Right lung (tissue), 10 donors: ENCODE measurements at places on chromosomes 3 and 15.

DNA sequence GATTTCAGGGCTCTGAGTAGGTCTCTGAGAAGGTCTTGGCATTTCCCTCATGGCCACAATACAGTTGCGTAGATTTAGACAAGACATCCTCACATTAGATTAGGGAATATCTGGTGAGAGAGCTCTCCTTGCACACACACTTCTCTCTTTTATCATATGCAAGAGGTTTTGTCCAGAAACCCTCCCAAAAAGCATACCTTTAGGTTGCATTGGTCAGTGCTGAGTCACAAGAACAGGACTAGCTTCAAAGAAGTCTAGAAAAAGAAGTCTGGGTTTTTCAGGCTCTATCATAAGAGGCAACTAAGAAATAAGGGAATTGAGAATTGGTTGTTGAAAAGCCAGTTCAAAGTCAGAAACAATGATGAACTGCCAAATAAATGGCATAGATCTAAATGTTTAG lies 40.1 kb upstream of the MITF start:
- no peak for DNase-seq

DNA sequence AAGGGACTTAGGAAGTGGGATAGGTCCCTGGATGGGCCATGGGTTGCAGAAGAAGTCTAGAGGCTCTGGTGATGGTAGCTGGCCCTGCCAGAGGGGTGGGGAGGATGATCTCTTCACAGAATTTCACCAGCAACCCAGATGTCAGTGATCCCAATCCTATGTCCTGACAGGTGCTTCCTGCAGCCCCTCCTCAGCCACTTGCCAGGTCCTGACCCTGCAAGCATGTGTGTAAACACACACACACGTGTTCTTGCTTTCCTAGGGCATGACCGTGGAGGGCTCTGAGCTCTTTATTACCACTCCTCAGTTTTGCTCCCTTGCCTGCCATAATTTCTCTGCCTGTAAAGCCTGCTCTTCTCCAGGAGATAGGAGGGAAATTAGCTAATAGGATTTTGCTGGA lies 12.5 kb downstream of the TEX264 start:
- no peak for DNase-seq

DNA sequence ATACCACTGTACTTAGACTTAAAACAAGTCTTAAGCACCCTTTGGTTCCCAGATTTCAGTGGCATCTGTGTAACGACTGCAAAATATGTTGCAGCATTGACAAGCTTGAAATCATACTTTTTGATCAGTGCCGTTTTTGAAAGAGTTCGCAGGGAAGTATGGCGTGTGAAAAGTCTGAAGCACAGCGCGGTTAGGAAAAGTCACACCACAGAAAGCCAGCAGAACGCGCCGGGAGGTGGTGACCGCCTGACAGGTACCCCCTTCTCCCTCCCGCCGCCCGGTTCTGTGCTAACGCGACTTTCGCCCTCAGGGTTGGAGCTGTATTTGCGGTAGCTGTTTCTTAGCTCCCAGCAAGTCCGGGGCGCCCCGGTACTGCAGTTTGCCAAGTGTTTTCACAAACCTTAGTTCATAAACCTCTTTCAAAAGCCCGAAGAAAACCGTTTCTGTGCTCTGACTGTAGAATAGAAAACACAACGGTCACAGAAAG lies 481 bp upstream of the CRYBG3 start:
- DNase-seq, result no peak

DNA sequence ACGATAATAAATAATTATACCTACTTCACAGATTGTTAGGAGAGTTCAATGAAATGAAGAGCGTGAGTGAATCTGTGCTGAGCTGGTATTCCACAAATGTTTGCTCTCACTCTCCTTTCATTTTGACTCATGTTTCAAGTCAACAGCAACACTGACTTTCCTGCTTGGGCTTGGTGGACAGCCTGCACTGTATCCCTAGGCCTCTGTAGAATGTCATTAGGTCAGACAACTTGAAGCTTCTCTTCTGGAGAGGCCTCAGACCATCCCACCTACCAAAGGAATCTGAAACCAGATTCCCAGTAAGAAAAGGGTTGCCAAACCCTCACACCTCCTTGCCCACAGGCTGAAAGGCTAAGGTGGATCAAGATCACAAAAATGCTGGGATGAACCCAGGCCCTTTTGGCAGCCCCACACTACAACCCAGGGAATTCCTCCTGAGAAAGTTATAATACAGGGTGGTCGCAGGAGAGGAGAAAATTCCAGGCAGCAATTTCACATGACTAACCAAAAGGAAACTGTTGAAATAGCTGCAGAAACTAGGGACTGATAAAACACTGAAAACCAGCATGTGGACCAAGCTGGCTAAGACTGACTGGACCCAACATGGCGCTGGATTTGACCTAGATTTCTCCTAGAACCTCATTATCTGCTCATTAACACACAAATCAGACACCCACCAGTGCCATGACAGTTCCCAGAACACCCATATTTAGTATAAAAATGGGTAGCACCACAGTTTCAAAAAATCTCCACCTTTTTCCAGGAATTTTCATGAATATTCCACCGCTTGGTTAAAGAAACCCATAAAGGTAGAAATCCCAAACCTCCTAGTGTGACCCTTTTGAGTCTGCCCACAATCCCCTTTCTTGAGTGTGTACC lies 57.0 kb upstream of the ZNF148 start:
- no peak for DNase-seq

DNA sequence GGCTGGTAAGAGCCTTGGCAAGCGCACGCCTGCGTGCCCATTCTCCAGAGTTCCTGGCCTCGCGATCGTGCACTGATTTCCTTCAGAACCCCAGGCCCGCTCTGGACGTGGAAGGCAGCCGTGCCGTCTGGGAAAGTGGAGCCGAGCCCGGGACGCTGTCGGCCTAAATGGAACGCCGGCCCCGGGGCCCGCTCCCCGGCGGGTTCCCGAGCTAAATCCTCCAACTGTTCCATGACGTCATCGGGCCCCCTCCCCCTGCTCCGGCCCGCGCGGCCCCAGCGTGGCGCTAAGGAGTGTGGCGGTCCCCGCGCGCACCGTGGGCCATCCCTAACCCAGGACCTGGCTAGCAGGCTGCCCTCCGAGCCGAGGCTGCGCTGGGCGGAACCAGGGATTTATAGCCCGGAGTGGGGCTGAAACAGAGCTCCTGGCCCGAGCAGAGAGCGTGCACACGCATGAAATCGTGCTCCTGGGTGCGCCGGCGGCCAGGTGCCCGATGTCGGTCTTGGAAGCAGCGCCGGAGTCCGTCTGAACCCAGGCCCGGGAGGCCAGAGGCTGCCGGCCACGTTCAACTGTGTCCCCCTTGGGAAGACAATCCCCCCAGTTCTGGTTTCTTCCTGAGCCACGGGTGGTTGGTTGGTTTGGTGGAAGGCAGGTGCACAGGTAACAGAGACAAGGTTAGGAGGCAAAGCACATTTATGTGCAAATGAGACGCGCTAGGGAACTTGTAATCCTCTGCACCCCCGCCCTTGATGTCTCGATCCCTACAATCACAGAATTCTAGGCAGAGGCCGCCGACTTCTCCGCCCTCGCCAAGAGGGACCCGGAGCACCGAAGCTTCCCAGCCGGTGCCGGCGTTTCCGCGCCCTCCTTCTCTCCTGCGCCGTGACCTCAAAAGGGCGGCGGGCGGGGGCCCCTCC lies 84.9 kb upstream of the ETV5 start:
- DNase-seq, result peak; percentile 67

DNA sequence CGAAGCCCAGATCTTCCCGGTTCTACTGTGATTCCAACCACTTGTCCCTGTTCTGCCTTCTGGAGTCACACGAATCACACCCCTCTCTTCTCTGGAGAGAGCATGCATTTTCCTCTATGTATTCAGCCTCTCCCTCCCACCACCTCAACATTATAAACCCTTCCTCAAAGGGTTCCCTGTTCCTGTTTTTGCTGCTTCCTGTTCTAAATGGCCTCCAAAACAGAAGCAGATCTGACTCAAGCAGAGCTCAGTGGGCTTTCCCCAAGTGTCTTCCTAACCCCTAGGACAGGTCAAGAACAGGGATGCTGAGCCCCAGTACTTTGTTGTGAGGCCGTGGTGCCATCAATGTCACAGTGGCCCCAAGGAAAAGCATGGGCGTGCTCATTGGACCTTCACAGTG lies 75.7 kb upstream of the ARNT2 start:
- DNase-seq, result no peak

DNA sequence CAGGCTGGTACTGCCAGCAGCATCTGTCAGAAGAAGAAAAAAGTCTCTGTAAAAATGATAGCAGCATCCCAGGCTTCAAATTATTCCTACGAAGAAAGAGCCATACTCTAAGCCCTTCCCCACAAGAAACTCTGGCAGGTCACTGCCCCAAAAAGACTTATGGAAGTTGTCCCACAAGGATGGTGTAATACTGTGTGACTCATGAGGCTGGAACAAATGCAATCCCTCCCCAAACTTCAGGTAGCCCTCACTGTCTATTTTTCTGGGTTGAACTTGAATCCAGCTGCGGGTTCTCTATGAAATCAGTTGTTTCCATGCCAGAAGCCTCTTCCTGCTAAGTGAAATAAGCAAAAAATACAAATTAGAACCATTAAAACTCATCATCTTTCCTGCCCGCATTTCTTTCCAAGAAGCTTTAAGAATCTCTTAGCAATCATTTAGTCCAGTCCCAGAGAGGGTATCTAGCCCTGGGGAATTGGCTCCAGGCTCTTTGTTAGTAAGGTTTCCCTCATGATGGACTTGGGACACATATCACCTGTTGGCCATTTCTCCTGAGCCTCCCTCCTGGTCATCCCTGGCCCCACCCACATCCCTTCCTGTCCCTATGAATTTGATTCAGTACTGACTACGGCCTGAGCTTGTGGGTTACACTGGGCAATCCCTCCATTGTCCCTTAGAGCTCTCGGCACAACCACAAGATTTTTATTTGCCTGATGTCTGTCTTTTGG lies 51.7 kb downstream of the FAM174B start:
- DNase-seq, result no peak

DNA sequence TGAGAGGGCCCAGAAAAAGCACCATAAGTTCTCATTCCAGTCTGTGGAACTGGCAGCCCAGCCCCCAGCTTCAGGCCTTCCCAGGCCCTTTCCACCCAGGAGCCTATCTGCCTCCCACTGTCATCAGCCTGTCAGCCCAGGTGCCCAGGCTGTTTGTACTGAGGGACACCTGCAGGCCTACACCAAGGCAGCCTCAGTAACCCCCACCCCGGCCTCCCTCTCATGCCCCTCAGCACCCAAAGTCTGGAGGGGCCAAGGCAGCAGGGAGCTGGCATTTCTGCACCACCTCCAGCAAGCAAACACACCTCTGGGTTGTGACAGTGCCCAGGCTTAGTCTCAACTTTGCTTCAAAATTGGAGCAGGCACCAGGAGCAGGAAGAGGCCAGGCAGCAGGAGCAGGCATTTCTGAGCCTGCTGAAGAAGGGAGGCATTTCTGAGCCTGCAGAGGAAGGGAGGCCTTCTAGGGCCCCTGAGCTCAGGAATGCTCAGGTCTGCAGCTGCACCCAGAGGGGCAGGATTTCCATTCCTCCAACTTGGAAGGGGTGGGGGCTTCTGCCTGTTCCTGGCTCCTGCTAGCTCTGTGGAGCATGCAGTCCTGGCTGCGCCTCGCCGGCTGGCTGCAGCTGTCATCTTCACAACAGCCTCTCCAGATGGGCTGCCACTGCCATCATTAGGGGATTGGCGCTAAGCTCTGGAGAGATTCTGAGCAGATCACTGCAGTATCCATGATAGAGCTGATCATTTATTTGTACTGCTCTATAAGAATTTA lies 396.1 kb downstream of the UNC13C start:
- DNase-seq, result peak; percentile 40

DNA sequence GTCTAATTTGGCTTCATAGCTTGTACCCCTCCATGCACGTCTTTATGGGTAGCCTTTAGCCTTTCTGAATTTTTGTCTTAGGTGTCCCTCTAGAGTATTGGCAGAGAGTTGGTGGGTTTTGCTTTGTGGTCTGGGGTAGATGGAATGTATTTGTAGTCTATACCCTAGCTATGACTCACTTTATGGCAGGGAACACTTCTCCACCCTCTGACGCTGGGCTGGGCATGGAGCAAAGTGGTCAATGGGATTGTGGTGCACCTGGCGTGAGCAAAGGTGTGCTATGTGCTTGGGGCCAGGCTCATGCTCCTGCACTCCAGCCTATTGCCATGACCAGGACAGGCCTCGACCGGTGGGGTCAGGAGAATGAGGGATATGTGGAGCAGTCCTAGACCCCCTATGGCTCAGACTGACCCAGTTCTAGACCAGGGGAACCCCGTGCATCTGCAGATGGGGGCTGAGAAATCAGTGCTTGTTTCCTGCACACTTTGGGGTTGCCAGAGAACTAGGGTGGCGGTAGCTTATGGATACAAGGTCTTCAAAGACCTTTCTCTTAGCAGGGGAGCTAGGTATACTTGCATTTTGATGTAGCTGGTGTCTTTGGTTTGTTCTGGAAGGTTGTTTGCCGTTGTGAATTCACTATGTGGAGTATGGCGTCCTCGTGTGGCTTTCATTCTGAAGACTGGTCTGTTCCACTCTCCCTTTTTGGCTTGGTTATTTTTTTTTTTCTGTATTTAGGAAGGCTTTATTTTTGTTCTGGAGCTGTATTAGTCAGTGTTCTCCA lies 49.4 kb upstream of the RPL32 start:
- no peak for DNase-seq

- DNase-seq, result no peak
Measured at GRCh38 chr3:114804099-114804498, 343.0 kb downstream of the ZBTB20 start.

DNA sequence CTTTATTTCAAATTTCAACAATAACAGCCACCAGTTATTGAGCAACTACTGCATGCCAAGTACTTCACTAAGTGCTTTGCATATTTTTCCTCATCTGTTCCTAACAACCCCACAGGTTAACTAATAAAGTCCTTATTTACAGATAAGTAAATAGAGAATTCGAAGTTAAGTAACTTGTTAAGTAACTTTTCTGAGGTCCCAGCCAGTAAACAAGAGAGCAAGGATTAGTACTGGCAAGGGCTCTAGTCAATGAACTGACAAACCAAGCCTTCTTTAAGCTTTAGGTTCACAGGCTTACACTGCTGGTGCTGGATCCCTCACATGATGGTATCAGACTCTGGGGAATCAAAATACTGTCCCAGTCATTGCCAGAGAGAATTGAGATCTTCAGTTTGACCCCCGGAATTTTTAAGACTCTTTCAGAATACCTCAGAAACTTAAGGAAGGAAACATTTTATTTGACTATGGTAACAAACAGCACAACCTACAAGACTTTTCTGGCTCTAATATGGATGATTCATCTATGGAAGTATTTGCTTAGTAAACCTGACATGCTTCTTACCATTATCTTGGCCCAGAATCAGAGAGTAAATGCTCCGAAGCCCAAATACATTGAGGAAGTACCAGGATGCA lies 16.5 kb downstream of the EMC3 start:
- no peak for DNase-seq
